Airway epithelial cell (primary cell): ENCODE measurements at places on chromosomes 11 and 22. TPM values are rescaled to one million over a fixed set of nuclear protein-coding genes. Genes with fewer than 3 reads are reported as not detected.

Gene ZNF215
- total RNA-seq = 3.5 and 4.0 TPM in 2 replicates

Gene HOATZ
- total RNA-seq = not detected in 2 replicates

Gene JHY
- 1.3 and 2.3 TPM in 2 replicates for total RNA-seq

Gene OR2AG2
- 0.07 TPM in 1 of 2 replicates, not detected in the other for total RNA-seq

Gene PRR14L
- 17.4 and 19.0 TPM in 2 replicates for total RNA-seq

Gene TSGA10IP
- total RNA-seq = not detected in 2 replicates

Gene OR51B4
- not detected in 2 replicates for total RNA-seq

Gene NRGN
- total RNA-seq = 0.28 and 1.7 TPM in 2 replicates

Gene DUSP8
- total RNA-seq = 0.19 and 0.56 TPM in 2 replicates

Gene TRPC6
- total RNA-seq = 0.33 and 0.63 TPM in 2 replicates

Gene MUC2
- total RNA-seq = not detected in 2 replicates

Gene GAS2
- total RNA-seq = 1.7 and 3.2 TPM in 2 replicates

Gene OR56A1
- not detected in 2 replicates for total RNA-seq

Gene CFAP300
- total RNA-seq = 2.4 and 6.1 TPM in 2 replicates

Gene LRRC10B
- 0.14 TPM in 1 of 2 replicates, not detected in the other for total RNA-seq

Gene PHOX2A
- not detected in 2 replicates for total RNA-seq

Gene DDTL
- total RNA-seq = not detected in 2 replicates

Gene ART1
- total RNA-seq = not detected in 2 replicates

Gene C11orf16
- total RNA-seq = not detected in 2 replicates

Gene UBQLNL
- not detected in 2 replicates for total RNA-seq
